Cardiac septum (tissue), 1 donor: ENCODE measurements at places on chromosomes 3 and 15. TPM values are rescaled to one million over a fixed set of nuclear protein-coding genes. Genes with fewer than 3 reads are reported as not detected.

The GOLGB1 gene
- 49.9 TPM for total RNA-seq

The RASGRP1 gene
- 2.2 TPM for total RNA-seq

GRCh38 chr3:195095704-195096036, 175.3 kb downstream of the XXYLT1 start:
- peak; percentile 74 for DNase-seq

- no peak for DNase-seq
Observed at GRCh38 chr15:82986442-82986780, 401 bp downstream of the RAMAC start.

- no peak for DNase-seq
Observed at GRCh38 chr3:19644405-19644804, 289.6 kb downstream of the EFHB start.
